ENCODE measurements at places on chromosomes 11 and 22.

- peaks cover 6% of the 10 kb centered on the region for H3K4me1 ChIP-seq
- H3K27ac ChIP-seq, result no peak overlapping the region
- peaks cover 26% of the 10 kb centered on the region for H3K27me3 ChIP-seq
- no peaks in the 10 kb centered on the region for H3K36me3 ChIP-seq
- no peak overlapping the region for H3K4me3 ChIP-seq
- no peak for DNase-seq
Measured at GRCh38 chr22:37343863-37344734, 61.8 kb downstream of the CYTH4 start.

GRCh38 chr11:1938343-1939005, 8.7 kb upstream of the MRPL23 start:
- H3K4me1 ChIP-seq, result peaks cover 4% of the 10 kb centered on the region
- H3K36me3 ChIP-seq, result no peaks in the 10 kb centered on the region
- peaks cover 11% of the 10 kb centered on the region for H3K27me3 ChIP-seq
- H3K4me3 ChIP-seq, result no peak overlapping the region
- no peak for DNase-seq
- H3K27ac ChIP-seq, result no peak overlapping the region

DNA sequence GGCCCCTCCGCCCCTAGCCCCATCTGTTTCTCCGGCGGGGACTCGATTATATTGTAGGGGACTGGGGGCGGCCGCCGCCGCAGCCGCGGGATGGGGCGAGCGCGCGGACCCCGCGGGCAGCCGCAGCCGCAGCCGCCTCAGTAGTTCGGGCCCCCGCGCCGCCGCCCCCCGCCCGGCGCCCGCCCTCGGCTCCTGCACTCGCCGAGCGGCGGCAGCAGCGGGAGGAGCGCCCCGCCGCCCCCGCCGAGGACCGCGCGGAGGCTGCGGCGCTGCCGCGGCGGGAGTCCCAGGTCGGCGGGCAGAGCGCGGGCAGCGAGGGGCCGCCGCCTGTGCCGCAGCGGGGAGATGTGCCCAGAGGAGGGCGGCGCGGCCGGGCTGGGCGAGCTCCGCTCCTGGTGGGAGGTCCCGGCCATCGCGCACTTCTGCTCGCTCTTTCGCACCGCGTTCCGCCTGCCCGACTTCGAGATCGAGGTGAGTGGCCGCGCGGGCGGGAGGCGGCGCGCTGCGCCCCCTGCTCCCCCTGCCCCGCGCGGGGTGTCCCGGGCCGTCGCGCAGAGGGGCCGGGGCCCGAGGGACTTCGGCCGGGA, at the start of gene CECR2:
Gene CECR2, plus strand, starts transcription at position 22 of the 587 bp plus-strand sequence. Its CDS starts 324 bp downstream, at position 346.
- H3K27ac ChIP-seq, result no peak within 1 kb of the TSS
- peaks cover 31% of the 10 kb centered on the region for H3K27me3 ChIP-seq
- DNase-seq, result peak; percentile 33
- no peaks in the 10 kb centered on the region for H3K36me3 ChIP-seq
- peak within 1 kb of the TSS; percentile 78 for H3K4me3 ChIP-seq

GRCh38 chr11:64866173-64866491, 12.3 kb downstream of the EHD1 start:
- peaks cover 69% of the 10 kb centered on the region for H3K4me1 ChIP-seq
- H3K27ac ChIP-seq, result peak overlapping the region; percentile 96
- H3K36me3 ChIP-seq, result peaks cover 42% of the 10 kb centered on the region
- no peak for DNase-seq

- H3K4me1 ChIP-seq, result peaks cover 2% of the 10 kb centered on the region
- H3K36me3 ChIP-seq, result no peaks in the 10 kb centered on the region
- peaks cover 15% of the 10 kb centered on the region for H3K27me3 ChIP-seq
- no peak overlapping the region for H3K4me3 ChIP-seq
- H3K27ac ChIP-seq, result no peak overlapping the region
Measured at GRCh38 chr11:2105511-2105910, 33.7 kb downstream of the IGF2 start.

DNA sequence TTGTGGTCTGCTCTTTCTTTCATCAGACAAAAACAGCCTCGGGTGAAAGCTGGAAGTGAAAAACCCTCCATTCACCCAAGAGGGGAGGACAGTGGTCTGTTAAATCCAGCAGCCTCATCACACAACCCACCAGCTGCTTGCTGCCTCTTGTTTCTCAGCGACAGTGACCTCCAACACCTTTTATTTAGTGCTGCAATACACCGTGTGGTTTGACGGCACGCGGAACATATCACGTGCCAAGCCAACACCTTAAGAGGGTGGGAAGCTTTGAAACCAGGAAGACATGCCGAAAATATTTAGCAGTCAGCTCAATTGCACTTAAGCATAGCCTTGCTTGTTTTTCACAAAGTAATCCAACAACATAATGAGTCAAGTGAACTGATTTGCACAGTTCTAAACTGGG, 39.8 kb upstream of the POGLUT3 start:
- DNase-seq, result no peak
- no peaks in the 10 kb centered on the region for H3K36me3 ChIP-seq
- H3K4me1 ChIP-seq, result no peaks in the 10 kb centered on the region
- H3K4me3 ChIP-seq, result no peak overlapping the region
- no peak overlapping the region for H3K27ac ChIP-seq

- H3K27me3 ChIP-seq, result no peaks in the 10 kb centered on the region
- H3K27ac ChIP-seq, result no peak overlapping the region
- H3K36me3 ChIP-seq, result no peaks in the 10 kb centered on the region
- no peak for DNase-seq
- H3K4me3 ChIP-seq, result no peak overlapping the region
Measured at GRCh38 chr11:18225913-18226312, 10.7 kb downstream of the SAA4 start.

GRCh38 chr11:36818410-36818809, 220.4 kb upstream of the RAG2 start:
- H3K27me3 ChIP-seq, result peaks cover 5% of the 10 kb centered on the region
- H3K36me3 ChIP-seq, result no peaks in the 10 kb centered on the region

DNA sequence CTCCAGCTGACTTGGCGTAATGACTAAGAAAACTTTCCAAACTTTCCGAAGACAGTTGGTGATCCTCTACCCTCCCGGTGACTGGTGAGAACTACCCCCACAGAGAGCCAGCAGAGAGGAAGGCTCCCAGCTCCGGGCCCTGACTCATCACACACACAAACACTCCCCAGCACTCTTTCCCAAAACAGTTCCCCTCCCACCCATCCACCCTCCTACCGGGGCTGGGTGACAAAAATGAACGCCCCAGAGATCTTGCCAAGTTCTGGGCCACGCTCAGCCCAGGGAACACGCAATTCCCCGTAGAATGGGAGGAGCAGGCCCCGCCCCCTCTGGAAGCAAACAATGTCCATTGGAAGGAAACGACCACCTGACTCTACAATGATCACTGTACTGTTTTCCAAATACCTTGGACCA, 21.3 kb upstream of the JAM3 start:
- H3K27me3 ChIP-seq, result peaks cover 45% of the 10 kb centered on the region
- no peak for DNase-seq
- no peaks in the 10 kb centered on the region for H3K36me3 ChIP-seq
- H3K27ac ChIP-seq, result no peak overlapping the region
- no peak overlapping the region for H3K4me3 ChIP-seq
- H3K4me1 ChIP-seq, result peaks cover 4% of the 10 kb centered on the region

DNA sequence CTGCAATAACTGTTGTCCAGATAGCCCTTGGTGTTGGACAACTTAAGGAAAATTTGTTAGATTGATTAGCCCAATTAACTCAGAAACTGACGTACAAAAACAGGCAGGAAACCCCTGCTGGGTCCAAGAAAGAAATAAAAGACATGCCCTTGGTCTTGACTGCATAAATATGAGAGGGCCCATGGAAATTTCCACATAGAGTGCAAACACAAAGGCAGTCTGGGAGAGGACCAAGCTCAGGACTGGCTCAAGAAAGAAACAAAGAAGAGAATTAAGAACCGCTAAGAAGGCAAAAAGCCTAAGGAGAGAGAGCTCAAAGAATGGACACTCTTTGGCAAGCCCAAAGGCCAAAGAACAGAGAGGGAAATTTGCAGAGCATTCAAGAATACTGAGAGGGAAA, 1243.9 kb downstream of the LRRC4C start:
- H3K4me1 ChIP-seq, result no peaks in the 10 kb centered on the region
- H3K27me3 ChIP-seq, result no peaks in the 10 kb centered on the region
- H3K4me3 ChIP-seq, result no peak overlapping the region

DNA sequence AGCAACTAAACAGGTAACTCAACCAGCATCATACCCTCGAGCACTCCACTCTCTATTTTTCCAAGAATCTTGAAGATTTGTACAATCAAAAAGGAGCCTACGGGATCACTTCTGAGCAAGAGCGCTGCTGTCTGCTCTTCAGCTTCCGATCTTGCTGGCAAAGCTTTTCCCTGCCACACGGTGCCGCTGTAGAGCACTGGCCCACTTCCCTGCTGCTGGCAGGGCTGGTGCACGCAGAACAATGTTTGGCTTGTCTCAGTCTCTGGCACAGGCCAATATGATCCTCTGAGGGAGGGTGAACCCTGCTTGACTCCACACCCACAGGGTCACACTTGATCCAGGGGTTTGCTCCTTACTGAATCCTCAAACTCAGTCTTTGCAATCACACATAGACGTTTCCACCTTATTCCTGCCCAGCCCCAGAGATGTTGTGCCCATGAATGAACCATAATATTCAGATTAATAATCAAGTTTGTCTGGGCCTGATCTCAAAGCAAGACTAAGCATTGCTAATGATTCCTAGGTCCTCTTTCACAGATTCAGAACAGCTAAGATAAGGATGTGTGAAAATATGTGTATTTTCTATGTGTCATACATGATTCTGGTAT, 536.6 kb downstream of the SOX6 start:
- peaks cover 4% of the 10 kb centered on the region for H3K27me3 ChIP-seq
- no peak overlapping the region for H3K27ac ChIP-seq
- no peak overlapping the region for H3K4me3 ChIP-seq
- H3K4me1 ChIP-seq, result no peaks in the 10 kb centered on the region

DNA sequence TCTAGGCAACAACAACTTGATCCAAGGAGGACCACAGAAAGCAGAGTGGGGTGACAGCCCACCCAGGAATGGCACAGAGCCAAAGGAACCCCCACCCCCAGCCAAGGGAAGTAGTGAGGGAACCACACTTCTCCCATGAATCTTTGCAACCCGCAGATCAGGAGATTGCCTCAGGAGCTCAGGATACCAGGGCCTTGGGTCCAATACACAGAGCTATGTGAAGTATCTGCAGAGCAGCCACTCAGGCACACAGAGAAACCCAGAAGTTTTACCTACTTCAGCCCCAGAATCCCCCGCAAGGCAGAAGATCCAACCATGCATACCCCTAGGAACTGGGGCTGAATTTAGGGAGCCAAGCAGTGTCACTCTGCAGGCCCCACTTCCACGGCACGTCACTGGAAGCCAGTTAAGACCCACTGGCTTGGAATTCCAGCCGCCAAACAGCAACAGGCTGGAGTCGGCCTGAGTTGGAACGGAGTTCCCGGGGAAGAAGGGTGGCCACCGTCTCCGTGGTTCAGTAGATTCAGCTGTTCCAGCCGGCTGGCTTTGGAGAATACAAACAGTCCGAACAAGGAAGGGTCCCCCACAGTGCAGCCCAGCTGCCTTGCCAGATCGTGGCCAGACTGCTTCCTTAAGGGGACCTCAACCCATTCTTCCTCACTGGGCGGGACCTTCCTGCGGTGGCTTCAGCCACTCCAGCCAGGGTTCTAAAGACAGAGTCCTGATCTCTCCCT, 174.1 kb downstream of the TTC28 start:
- no peak for DNase-seq
- no peaks in the 10 kb centered on the region for H3K4me1 ChIP-seq
- no peak overlapping the region for H3K4me3 ChIP-seq
- H3K27me3 ChIP-seq, result peaks cover 5% of the 10 kb centered on the region

GRCh38 chr11:68038226-68038717, 553 bp upstream of the TCIRG1 start:
- no peak overlapping the region for H3K27ac ChIP-seq
- no peak for DNase-seq
- H3K36me3 ChIP-seq, result peaks cover 19% of the 10 kb centered on the region
- peaks cover 46% of the 10 kb centered on the region for H3K4me1 ChIP-seq
- H3K4me3 ChIP-seq, result peak overlapping the region; percentile 98
- no peaks in the 10 kb centered on the region for H3K27me3 ChIP-seq

DNA sequence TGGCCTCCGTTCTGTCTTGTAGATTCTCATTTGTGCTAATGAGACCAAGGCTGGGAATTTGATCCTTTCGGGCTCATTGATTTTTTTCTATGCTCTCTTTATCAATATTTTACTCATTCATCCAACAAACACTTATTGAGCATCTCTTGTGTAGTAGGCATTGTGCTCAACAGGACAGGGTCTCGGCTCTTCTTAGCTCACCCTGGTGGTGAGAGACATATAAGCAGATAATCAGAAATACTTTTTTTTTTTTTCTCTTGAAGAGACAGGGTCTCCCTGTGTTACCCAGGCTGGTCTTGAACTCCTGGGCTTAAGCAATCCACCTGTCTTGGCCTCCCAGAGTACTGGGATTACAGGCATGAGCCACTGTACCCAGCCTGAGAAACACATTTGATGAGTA, 48.0 kb upstream of the SLC5A1 start:
- H3K27me3 ChIP-seq, result peaks cover 25% of the 10 kb centered on the region
- no peak for DNase-seq
- H3K27ac ChIP-seq, result no peak overlapping the region
- H3K4me1 ChIP-seq, result no peaks in the 10 kb centered on the region
- no peaks in the 10 kb centered on the region for H3K36me3 ChIP-seq

DNA sequence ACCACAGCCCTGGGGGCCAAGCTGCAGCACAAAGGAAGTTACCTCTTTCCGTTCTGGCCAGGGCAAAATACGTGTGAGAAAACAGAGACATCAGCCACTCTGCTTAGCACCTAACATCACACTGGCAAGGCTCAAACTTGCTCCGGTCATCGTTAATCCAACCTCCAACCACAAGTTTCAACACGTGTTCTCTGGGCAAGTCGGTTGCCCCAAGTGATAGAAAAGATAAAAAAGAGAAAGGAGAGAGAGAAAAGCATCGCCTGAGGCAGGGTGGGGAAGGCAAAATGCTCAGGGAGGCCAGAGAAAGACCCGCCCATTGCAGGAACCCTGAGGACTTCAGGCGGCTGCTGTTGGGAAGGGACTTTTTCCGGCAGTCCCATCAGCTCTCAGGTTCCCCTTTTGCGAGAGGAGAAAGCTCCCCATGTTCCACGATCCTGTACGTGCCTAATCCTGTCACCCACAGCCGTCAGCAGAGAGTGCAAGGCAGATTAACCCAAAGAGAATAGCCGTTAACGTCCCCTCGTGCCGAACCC, 18.5 kb upstream of the B4GALNT4 start:
- peak overlapping the region; percentile 75 for H3K27ac ChIP-seq

DNA sequence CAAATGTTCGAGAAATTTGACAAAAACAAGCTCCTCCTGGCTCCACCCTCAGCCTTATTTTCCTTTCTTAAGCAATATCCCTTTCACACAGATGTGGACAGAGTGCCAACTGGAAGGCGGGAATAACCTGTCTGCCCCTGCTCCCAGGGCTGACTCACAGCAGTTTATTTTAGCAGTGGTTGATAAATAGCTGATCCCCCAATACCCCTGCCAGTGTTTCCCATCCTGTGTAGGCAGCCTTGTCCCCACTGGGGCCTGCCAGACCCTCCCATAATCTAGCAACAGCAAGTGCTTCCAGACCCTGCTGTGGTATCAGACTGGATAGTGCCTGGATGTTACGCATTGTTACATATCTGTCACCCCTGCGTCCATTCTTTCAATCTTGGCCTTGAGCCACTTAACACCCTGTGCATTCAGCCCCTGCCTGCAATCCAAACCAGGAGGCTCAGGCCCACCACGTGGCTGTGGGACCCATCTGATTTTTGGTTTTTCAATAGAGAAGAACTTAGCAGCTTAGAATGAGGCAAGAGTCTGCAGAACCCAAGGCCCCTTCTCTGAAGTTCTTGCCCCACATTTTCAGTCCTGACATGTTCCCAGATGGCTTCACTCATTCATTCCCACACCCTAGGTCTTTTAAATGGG, 53.7 kb downstream of the PARVA start:
- no peak overlapping the region for H3K4me3 ChIP-seq
- no peaks in the 10 kb centered on the region for H3K36me3 ChIP-seq
- H3K27ac ChIP-seq, result no peak overlapping the region
- no peaks in the 10 kb centered on the region for H3K4me1 ChIP-seq
- no peak for DNase-seq
